ENCODE measurements at places on chromosomes 6 and 20. TPM values are rescaled to one million over a fixed set of nuclear protein-coding genes. Genes with fewer than 3 reads are reported as not detected.

Gene CGA
- not detected for total RNA-seq

Gene HLA-DQA1
- 0.97 TPM for total RNA-seq

Gene TEAD3
- total RNA-seq: 2.2 TPM

Gene HLA-DMB
- 1.9 TPM for total RNA-seq

Gene REM1
- total RNA-seq: not detected

Gene CRYBG1
- total RNA-seq: 38.4 TPM
